NCI-H774 (cell line): ENCODE measurements at places on chromosomes 11 and 22.

GRCh38 chr11:43377389-43377788, 18.7 kb downstream of the TTC17 start:
- DNase-seq: no peak

GRCh38 chr11:106311531-106312230, 234.2 kb downstream of the AASDHPPT start:
- no peak for DNase-seq

DNA sequence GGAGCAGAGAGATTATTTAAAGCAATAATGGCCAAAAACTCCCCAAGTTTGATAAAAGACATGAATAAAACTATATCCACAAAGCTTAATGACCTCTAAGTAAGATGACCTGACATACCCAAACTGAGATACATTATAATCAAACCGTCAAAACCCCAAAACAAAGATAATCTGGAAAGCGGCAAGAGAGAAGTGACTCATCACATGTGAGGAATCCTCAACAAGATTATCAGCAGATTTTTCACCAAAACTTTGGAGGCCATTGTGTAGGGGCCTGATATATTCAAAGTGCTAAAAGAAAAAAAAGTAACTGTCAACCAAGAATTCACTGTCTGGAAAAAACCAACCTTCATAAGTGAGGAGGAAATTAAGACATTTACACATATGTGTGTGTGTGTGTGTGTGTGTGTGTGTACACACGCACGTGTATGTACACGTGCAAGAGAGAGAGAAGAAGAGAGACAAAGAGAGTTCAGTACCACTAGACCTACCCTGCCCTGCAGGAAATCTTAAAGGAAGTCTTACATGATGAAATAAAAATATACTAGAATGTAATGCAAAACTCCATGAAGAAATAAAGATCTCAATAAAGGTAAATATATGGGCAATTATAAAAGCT, 752.4 kb downstream of the NELL1 start:
- DNase-seq: no peak

GRCh38 chr22:35148381-35148780, 82.4 kb downstream of the ISX start:
- no peak for DNase-seq

- DNase-seq: no peak
These were observed 12.1 kb downstream of the ELF5 start for GRCh38 chr11:34501500-34501899.

DNA sequence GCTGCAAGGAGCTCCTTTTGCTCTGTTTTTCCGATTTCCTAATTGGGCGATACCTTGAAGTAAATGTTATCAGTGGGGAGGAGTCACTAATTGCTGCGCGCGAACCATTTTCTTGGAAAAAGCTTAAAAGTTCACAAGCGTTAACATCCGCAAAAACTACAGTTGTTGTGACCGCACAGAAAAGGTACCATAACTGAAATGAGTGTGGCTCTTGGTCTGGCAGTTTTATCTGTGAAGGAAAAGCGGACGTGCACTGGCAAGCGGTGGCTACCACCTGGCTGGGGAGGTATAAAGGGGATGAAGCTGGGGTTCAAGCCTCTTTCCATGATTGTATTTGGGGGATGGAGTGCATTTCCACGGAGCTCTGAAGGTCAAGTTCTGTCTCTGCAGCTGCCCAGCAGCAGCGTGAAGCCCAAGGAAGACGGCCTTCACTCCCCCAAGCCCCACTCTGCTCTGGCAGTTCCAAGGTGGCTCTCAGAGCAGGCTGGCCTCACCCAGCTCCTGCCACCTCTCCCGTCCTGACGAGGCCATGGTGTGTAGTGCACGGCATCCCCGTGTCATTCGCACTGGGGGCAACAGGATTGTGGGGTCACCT, 27.5 kb downstream of the MOV10L1 start:
- no peak for DNase-seq

DNA sequence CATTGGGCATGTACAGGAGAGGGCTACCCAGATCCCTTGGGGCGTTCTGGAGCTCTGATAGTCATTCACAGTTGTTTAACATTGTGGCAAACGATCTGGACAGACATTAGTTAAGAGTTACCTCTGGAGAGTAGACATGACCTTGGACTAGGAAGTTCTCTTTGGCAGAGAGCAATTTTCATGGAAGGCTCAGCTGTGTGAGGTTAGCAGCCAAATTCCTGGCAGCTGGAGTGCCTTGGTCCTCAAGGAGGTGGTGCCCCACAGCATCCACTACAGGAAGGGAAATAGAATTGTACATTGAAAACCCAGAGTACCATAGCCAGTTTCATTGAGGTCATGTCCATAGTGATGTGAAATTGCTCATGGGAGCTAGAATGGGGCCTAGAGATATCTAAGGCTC, 82.8 kb downstream of the BLID start:
- no peak for DNase-seq

DNA sequence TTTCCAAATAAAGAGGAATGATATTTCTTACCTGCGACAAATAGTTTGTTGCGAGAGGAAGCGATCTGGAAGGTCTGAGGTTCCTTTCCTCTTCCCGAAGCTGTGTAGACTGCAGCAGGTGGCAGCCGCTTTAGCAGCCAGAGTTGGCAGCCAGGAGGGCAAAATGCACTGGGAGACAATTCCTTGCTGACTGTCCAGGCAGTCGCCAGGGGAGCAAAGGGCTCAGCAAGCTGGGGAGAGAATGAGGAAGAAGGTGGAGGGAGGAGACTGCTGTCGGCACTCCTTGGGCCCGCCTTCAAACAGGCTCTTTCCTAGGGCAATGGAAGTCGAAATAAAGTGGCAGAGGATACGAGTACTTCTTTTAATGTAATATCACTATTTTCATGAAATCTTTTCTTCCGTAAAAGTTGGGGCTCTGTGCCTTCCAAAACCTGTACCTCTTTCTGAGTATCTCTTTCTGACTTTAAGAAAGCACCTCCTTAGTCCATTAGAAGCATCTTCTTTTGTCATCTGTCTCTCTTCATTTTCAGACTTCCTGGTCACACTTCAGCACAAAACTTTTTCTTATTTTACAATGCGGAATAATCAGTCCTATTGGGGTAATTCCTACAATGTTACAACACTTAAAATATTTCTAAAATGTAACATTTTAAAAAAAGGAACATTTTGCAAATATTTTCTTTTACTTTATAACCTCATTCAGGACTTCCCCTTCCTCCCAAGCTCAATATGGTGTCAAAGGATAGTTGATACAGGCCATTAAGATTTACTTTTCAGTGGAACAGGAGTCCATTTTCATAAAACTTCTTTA, at the start of gene IL18:
IL18 (minus strand) TSS at position 220 of the 811 bp plus-strand sequence. CDS start 9,041 bp downstream, outside the sequence.
- no peak for DNase-seq

DNA sequence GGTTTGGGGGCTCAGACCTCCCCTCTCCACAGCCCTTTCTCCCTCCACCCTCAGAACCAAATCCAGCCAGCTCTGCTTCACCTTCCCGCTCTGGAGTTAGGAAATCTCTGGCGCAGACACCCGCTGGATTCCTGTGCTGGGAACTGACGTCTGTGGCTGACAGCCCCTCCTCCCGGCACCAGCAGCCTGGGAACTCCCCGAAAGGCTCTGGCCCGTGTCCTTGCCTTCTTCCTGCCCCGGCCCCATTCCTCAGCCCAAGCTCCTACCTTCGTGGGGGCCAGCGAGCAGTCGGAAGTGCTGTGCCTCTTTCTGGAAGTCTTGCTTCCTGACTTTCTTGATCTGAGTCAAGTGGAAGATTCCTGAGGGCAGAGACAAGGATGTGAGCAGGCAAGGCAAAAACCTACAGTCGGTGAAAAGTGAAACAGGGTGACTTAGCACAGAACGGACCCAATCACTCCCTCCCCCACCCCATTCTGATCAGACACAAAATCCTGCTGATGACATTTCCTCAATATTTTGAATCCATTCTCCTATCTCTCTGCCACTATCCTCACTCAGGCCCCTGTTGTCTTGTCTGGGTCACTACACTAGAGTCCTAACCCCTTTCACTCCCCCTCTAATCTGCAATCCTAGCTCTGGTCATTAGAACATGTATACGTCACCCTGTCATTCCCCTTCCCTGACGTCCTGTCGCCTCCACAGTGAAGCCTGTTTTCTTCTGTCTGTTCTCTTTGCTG, 34.1 kb downstream of the CHRDL2 start:
- no peak for DNase-seq

DNA sequence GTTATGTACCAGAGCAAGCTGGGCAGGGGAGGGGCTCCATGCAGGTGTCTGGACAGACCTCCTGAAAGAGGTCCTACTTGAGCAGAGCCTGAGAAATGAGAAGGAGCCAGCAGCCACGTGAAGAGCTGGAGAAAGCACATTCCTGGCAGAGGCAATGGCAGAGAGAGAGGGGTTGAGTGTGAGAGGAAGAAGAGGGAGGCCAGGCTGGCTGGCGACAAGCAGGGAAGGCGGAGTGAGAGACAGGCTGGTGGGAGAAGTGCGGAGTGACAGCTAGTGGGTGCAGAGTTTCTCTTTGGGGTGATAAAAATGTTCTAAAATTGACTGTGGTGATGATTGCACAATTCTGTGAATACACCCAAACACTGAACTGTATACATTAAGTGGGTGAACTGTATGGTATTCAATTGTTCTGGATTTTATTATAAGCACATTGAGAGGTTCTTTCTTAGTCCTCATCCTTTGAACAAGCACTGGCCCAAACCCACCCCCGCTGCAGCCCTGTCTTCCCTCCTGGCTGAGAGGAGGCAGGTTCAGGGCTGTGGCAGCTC, 29.4 kb downstream of the RPL27A start:
- DNase-seq: no peak
